CD4-positive, alpha-beta T cell treated with Interleukin-6 at 100 ng/mL for 8 hours (primary cell): ENCODE measurements at places on chromosomes 4 and X.

DNA sequence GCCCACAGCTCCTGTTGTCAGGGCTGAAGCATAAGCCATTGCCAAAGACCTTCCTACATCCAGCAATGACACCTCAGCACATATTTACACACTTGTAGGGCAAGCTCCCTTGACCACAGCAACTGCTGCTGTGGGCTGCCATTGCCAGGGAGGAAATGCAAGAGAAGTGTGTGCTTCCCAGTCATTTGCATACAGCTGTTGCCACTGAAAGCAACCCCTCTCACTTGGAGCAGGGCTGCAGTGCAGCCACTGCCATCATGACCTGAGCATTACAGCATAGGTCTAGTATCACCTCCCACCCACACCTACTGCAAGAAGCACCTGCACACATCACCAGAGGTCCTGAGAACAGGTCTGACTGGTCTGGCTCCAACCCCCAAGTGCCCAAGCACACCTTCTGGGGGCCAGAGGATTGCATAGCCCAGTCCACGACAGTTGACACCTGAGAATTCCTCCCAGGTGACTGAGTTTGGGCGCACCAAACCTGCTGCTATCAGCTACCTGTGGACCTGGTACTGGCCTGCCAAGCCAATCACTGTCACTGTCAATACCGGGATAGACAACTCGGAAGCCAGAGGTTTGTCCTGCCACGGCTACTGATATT lies 636.5 kb upstream of the SLIT2 start:
- DNase-seq = no peak

GRCh38 chr4:145808021-145808650 lies 128.2 kb downstream of the C4orf51 start:
- DNase-seq = peak; percentile 24

DNA sequence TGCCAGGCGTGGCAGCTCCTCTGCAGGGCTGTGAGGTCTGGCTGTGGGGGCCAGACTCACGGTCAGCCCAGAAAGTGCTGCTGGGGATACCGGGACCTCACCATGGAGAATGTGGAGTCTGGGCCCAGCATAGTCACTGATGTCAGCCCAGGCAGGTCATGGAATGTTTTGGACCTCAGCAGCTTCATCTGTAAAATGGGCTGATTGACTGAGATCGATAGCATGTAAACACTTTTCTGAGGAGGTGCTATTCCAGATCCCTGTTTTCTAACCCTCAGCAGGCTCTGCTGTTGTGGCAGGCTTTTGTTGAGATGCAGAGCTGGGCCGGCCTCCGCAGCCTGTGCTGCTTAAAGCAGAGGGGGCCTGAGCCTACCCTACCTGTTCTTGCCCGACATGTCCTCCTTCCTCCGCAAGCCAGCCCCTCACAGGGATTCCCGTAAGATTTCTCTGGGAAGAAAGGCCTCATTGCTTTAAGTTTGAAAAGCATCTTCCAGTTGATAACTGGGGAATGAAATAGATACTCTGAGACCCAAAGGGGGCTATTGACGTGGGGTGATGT lies 38.3 kb upstream of the HGFAC start:
- no peak for DNase-seq

DNA sequence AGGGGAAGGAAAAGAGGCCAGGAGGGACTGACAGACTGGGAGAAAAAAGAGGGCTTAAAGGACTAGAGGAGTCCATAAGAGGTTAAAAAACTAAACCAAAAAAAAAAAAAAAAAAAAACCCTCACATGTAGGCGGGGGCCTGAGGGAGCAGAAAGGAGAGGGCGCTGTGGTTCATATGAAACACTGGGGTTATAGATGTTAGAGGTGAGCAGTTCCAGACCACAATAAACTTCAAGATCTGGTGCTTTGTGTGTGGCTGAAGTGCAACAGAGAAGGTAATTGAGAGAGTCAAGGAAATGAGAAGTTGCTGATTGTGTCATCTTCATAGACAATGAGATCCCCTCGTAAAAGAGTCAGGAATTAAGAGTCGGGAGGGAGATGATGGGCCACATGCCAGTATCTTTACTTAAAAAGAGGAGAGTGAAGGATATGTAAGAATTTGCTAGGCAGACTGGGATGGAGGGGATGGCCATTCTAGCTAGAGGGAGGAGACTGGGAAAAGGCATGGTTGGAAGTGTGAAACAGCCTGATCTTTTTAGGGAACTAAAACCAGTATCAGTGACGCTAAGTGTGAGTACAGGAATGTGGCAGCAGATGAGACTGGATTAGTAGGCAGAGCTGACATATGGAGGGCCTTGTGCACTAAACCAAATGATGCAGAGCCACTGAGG lies 18.4 kb upstream of the OGT start:
- DNase-seq = peak; percentile 38

DNA sequence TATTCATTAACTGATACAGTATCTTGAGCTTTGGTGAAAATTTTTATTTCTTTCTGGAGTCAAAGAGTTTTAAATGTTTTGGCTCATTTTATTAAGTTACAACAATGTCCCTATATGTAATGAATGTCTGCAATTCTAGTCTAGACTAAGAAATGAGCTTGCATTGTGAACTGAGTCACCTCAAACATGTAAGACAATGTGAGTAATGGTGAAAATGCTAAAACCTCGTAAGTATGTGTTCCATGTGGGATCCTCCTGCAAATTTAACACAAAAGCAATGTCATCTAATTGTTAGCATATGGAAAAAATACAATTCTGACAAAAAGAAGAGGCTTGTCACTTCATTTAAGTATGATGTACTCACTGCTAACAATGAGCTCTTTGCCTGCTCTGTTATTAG lies 480.5 kb upstream of the FSTL5 start:
- DNase-seq = no peak

- no peak for DNase-seq
Observed at GRCh38 chr4:153594210-153594609, 89.9 kb upstream of the TLR2 start.

DNA sequence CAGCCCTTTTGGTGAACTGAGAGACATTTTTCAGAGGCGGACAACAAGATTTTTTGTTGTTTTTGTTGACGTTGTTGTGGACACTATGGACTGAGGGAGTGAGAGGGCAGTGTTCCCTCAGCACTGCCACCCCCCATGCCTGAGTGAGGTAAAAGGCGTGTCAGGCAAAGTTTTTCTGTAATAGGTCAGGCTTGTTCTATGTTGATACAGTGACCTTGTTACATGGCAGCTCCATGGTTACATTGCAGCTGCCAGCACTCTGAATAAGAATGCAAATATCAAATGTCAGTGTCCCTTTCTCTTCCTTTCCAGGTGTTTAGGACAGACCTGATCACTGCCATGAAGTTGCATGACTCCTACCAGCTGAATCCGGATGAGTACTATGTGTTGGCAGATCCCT lies 36.6 kb downstream of the JADE1 start:
- no peak for DNase-seq

DNA sequence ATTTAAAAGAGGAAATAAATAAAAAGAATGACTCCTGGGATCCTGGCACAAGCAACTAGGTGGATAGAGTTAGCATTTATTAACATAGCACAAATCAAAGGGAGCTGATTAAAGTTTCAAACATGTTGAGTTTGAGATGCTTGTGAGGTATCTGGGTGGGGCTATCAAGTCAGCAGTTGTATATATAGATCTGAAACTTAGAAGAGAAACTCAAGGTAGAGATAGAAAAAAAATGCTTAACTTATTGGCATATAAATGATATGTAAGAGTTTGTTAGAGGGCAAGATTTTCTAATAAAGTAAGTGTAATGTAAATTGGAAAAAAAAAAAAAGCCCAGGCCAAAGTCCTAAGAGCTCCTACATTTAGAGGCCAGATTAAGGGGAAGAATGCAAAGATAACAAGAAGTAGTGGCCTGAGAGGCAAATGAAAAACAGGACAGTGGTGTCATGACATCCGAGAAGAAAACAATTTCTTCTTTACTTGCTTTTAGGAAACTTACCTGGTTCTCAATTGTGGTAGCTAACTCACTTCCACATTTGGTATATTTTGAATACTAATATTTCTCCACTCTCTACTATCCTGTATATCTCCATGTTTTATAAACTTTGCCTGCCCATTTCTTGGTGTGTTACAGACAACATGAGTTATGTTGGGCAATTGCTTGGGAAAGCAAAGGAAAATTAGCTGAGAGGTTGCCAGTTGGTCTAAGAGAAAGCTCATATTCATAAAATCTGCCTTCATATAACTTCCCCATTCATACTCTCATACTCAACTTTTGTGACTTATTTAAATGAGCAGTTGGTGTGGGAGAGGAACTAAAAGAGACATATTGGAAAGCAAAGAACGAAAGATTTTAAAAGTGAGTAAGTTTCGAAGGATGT lies 169.2 kb downstream of the PARM1 start:
- DNase-seq = no peak

DNA sequence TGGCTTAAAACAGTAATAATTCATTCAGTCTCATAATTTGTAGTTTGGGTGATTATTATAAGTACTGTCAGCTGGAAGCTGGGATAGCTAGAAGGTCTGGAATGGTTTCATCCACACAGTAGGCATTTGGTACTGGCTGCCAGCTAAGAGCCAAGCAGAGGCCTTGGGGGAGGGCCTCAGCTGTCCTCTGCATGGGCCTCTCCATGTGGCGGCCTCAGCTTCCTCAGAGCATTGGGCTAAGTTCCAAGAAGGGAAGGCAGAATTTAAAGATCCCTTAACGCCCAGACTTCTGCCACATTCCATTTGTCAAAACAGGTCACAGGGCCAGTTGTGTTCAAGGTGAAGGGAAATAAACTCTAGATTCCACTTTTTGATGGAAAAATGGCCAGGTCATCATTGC lies 93.3 kb downstream of the NEUROG2 start:
- DNase-seq = no peak

DNA sequence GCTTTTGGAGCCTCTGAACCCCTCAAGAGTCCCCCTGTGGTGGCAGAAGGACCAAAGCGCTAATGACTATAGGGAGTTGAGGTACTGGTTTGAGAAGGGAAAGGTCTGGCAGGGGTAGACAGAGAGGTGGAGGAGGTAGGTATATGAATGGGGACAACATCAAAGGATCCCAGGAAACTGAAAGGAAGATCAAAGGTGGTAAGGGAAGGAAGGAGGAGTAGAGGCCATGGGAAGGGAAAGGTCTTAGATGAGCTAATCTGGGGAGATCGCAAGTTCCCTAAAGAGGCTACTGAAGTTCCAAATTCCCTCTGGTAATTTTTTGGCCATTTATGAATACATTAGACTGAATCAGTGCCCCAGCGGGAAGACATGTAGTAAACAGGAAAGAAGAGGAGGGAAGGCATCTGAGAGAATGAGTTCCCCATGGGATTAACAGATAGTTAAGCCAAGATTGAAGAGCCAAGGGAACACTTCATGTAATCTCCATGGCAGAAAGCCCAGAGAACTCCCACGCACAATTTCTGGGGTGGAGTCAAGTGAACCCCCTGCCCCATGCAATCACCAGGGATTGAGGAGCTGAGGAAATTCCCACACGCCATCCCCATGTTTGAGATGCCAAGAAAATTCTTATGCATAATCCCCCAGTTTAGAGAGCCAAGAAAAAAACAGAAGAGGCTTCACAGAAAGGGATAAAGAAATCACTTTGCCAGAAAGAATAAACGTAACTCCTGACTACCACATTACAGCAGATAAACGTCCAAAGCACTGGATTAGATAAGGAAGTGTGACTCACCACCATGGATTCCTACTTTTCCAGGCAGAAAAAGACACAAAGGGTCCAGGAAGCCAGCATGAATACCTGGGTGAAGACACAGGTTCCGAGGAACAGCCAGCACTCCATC lies 25.8 kb downstream of the ZNF630 start:
- no peak for DNase-seq

GRCh38 chrX:48890934-48891401 lies 6.6 kb downstream of the TIMM17B start:
- no peak for DNase-seq

DNA sequence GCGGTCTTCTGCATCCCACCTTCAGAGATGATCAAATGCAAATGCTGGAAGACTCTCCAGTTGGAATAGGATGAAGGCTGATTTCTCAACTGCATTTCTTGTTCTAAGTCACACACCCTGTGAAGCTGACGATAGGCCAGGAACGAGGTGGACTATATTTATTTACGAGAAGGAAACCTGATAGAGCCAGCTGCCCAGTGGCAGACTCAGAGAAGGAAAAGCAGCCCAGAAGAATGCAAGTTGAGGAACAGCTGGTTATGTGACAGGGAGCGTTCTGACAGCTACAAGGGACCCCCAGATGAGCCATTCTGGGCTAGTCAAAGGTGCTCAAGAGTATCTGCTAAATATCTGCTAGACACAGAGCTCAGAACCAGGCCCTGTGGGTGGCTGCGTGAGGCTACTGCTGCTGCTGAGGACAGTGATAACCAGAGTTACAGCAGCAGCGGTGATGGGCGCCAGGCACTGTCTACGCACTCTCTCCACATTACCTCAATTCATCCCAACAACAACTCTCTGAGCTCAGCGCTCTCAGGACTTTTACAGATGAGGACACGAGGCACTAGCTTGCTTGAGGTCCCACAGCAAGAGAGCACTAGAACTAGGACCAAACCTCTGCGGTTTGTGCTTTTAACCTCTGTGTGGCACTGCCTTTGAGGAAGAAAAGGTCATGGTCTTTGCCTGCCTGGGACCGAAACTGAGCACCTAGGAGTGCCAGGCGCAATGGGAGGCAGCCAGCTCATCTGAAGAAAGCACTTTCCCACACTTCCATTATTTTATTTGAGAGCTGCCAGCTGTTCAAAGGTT lies 69.0 kb downstream of the GATB start:
- no peak for DNase-seq

- DNase-seq = no peak
Observed at GRCh38 chrX:128759745-128760144, 707.5 kb upstream of the ACTRT1 start.

DNA sequence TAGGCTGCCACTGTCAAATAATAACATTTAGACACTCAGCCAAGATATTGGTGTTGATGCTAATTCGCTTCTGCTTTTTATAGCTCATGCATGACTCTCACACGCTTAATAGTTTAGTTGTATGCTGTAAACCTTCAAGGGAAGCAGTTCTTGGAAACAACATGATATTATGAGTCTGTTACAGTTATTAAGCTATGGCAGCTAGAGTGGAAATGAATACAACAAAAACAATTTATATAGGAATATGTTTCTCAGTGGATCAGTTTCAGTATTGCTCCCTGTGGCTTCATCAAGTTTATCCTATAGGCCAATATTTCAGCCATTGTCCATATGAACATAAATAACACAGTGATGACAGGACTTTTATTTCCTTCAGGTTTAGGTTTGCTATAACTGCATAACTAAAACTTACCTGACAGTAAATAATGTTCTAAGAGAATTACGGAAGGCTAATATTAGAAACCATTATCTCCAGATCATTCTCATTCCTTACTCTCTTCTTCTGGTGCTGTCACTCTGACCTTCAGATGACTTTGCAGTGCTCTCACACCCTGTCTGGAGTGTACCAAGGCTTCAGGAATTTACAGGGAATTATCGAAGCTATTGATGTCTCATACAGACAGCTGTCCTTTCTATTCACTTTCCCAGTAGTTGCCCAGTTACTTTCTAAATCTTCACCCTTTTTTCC lies 555.0 kb downstream of the ANKRD50 start:
- DNase-seq = no peak

GRCh38 chr4:179165862-179166261 lies 1723.6 kb upstream of the AGA start:
- DNase-seq = no peak
